ENCODE measurements at places on chromosomes 2 and 18.

DNA sequence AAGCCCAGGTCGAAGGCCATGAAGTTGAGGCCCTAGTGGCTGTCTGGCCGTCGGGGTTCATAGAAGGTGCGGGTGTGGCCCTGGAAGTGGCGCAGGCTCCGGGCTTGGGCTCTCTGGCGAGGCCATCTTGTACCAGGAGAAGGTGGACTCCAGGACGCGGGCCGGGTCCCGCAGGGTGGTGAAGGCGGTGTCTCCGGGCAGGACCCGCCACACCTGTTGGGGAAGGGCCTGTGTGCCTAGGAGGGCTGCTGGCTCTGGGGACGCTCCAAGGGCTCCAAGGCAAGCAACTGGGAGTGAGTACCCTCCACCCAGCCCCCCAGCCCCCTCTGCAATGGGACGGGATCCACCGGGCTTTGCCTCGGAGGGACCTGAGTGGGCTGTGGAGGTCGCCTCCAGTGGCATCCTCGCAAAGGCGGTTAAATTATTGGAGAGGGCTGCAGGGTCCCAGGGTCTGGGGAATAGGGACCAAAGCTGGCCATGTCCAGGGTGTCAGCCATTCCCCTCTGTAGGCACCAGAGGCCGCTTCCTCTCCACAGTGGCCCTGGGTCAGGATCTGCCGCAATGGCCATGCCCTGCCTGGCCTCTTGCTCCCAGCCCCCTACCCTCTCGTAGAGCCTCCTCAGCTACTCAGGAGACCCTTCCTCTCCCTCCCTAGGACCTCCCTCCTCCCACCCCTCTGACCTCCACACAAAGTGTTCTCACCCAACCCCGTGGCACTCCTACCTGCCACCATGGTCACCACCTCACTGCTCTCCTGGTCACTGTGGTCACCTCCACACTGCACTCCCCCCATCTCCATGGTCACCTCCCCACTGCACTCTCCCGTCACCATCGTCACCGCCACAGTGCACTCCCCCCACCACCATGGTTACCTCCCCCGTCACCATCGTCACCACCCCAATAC is 10.3 kb downstream of the AQP12A start:
- DNase-seq = no peak

DNA sequence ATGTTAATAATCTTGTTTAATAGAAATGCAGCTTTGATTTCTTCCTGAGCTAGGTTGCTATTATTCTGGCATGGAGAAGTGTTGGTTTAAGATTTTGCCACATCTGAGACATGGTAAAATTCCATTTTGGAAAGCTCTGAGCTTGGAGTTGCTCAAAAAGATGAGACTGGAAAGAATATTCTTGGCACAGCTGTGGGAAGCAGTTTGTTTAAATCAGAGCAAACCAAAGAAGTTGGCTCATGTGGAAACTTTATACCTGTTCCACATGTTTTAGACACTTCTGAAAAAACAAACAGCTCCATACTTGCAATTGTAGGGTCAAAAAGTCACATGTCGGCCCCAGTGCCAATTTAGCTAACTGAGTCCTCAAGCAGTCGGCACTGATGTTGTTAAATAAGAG is 116.6 kb downstream of the SLC4A3 start:
- no peak for DNase-seq

DNA sequence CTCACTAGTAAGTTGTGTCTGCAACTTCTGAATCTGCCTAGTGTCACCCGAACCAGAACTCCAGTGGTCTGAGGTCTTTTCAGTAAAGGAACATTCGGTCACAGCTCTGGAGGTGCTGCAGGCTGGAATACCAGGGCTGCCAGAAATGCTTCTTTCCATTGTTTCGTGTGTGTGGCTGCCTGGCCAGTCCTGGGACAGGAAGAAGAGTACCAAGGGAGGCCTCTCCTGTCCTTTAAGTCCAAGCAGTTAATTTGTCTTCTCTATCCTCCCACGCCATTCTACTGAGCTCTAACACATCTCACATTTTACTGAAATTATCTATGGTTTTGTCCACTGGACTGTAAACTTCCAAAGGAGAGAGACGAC is 196.0 kb downstream of the LNPK start:
- peak; percentile 6 for DNase-seq

GRCh38 chr2:44560941-44561340 is 199.2 kb downstream of the CAMKMT start:
- peak; percentile 23 for DNase-seq

GRCh38 chr2:7844414-7844965 is 837.4 kb upstream of the ID2 start:
- no peak for DNase-seq

GRCh38 chr2:74564222-74564621 is 9.7 kb downstream of the DOK1 start:
- peak; percentile 95 for DNase-seq

GRCh38 chr2:56286936-56287335 is 103.1 kb downstream of the CCDC85A start:
- peak; percentile 41 for DNase-seq

DNA sequence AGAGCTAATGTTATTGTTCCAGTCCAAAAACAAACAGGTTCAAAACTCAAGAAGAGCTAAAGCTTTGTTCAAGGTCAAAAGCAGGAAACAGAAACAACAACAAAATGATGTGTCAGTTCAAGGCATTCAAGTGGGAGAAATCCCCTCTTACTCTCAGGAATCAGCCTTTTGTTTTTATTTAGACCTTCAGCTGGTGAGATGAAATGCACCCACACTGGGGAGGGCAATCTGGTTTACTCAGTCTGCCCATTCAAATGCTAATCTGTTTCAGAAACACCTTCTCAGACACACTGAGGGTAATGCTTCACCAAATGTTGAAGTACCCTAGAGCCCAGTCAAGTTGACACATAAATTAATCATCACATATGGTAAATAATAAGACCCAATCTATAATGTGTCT is 150.6 kb downstream of the TMX3 start:
- DNase-seq = no peak

DNA sequence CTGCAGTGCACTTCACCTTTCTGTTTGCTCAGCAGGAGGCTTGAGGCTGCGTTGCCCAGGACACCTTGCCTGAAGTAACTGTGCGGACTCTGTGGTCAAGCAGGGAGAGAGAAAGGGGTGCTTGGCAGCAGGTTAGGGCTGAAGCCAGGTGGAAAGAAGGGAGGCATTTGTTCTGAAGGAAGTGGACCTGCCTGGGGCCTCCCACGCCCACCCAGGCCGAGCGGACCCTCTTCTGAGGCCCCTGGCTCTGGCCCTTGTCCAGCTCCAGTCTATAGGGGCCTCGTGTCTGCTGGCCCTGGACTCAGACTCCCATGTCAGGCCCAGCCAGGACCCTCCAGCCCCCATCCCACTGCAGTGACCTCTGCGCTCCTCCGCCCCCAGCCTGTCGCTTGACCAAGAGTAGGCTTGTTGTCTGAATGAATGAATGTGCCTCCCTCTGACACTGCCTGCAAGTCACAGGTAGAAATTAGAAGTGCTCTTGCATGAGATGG is 2.5 kb downstream of the SNED1 start:
- no peak for DNase-seq

DNA sequence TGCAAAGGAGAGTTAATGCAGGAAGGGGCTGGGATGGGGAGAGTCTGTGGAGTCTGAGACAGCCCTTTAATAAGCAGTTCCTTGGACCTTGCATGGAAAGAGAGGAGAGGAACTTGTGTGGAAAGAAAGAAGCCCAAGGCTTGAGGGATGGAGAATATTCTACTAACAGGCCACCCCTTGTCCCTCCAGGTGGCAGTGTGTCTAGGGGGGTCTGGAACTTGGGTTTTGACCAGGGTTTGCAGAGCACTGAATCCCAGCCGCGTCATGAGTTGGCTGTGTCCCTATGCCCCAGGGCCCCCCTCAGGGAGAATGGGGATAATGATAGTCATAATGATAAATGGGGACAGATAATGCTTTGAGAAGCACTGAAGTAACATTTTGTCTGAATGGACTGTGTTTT is 15.0 kb downstream of the TCF7L1 start:
- no peak for DNase-seq

DNA sequence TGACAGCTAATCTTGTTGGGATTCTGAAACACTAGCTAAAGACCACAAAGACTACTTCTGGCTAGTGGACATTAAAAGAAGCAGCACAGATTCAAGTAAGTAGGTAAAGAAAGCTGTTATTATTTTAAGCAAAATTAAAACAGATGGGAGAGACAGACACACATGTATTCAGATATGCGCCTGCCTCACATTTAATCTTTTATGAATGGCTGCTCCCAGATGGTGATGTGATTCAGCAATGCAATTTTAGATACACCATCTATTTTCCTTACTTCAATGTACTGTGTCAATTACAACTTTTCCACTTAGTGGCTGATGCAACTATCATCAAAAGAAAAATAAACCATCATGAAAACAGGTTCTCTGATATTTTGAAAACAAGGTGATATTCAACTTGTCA is 133.0 kb upstream of the PGAP1 start:
- no peak for DNase-seq

DNA sequence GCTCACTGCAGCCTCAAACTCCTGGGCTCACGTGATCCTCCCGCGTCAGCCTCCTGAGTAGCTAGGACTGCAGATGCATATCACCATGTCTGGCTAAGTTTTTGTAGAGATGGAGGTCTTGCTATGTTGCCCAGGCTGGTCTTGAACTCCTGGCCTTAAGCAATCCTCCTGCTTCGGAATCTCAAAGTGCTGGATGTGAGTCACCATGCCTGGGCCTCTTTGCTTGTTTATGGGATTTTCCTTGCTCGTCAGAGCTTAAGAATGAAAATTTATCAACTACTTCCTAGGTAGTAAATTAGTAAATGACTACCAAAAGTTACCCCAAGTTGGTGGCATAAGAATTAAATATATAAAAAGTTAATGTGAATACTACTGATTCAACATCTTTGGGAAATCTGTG is 51.0 kb downstream of the ACTR3 start:
- peak; percentile 19 for DNase-seq

Data from M059J (cell line).